ENCODE measurements at places on chromosomes 7 and 10. TPM values are rescaled to one million over a fixed set of nuclear protein-coding genes. Genes with fewer than 3 reads are reported as not detected.

GRCh38 chr7:4702961-4703512 is 20.9 kb downstream of the FOXK1 start:
- H3K4me1 ChIP-seq: peaks cover 78% of the 10 kb centered on the region
- H3K36me3 ChIP-seq: no peaks in the 10 kb centered on the region
- H3K27me3 ChIP-seq: no peaks in the 10 kb centered on the region
- no peak overlapping the region for H3K27ac ChIP-seq

DNA sequence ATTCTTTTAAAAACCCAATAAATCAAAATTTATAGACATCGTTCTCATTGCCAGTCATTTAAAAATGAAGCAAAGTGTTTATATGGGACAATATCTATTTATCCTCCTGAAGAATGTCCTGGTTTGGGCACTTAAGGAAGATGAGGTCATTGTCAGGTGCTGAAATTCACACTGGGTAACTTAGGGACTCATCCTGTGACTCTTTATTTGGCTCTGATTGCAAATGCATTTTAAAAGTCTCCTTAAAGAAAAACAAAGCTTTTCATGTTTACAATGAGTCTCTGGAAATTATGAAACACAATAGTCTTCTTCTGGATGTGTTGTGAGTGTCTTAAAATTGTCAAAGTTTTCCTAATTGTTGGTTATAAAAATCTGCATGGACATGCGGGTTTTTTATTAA is 69.5 kb upstream of the GPR158 start:
- DNase-seq: no peak
- no peaks in the 10 kb centered on the region for H3K36me3 ChIP-seq
- H3K4me1 ChIP-seq: no peaks in the 10 kb centered on the region
- H3K4me3 ChIP-seq: no peak overlapping the region

GRCh38 chr7:122748195-122748594 is 45.5 kb upstream of the RNF148 start:
- H3K27me3 ChIP-seq: no peaks in the 10 kb centered on the region
- H3K27ac ChIP-seq: no peak overlapping the region
- no peaks in the 10 kb centered on the region for H3K4me1 ChIP-seq
- H3K36me3 ChIP-seq: no peaks in the 10 kb centered on the region
- H3K4me3 ChIP-seq: no peak overlapping the region

Gene KAZALD1
- total RNA-seq: 2.7 TPM

Gene JAKMIP3
- 2.7 TPM for total RNA-seq

DNA sequence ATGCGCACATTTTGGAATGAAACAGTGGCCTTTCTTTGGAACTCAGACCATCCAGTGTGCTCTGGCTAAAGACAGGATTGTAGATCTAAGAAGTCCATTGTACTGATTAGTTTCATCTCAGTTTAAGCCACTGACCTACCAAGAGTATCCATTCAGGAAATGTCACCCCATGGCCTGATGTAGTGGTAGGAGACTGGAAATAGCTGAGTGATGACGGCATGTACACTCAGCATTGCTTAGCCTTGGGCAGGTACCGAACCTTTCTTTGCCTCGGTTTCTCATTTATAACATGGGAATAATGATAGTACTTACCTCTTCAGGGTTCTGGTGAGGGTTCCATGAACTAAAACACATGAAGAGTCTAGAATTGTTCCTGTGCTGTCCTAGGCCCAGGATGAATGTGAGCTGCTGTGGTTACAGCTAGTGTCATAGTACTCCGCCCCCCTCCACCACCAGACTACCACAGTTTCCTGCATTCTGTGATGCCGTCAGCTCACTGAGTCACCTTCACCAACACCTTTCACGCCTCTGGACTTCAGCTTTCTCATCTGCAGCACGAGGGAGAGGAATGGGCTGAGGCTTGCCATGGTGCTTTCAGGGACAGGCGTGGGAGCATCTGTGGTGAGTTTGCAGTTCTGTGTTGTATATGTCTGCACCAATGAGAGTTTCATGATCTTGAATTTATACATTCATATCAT is 484.0 kb upstream of the GALNT17 start:
- no peaks in the 10 kb centered on the region for H3K27me3 ChIP-seq
- no peak for DNase-seq
- H3K4me1 ChIP-seq: no peaks in the 10 kb centered on the region
- H3K36me3 ChIP-seq: no peaks in the 10 kb centered on the region

- no peaks in the 10 kb centered on the region for H3K27me3 ChIP-seq
- peaks cover 5% of the 10 kb centered on the region for H3K4me1 ChIP-seq
- no peak for DNase-seq
- H3K36me3 ChIP-seq: no peaks in the 10 kb centered on the region
- H3K4me3 ChIP-seq: no peak overlapping the region
- no peak overlapping the region for H3K27ac ChIP-seq
These were observed 36.3 kb downstream of the LAMB4 start for GRCh38 chr7:108093851-108094331.

Gene GHRHR
- total RNA-seq: 0.60 TPM

DNA sequence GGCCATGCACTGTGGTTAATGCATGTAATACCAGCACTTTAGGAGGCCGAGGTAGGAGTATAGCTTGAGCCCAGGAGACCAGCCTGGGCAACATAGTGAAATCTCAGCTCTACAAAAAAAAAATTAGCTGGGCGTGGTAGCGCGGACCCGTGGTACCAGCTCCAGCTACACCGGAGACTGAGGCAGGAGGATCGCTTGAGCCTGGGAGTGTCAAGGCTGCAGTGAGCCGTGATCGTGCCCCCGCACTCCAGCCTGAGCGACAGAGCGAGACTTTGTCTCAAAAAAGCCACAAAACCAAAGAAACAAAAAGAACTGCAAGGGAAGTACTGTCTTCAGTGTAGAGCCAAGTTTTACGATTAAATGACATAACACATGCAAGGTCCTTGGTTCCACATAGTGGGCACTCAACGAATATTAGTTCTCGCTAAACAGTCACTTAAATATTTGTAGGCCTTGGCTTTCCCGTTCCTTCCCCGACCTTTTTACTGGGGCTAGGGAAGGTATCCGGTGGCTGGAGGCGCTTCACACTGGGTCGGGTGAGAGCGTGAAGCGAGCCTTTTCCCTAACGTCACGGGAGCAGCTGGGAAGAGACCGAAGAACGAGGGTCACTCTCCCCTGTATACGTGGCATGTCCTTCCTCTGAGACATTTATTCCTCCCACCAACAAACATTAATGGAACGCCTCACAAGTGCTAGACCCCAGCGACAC is 993 bp upstream of the SND1 start:
- no peaks in the 10 kb centered on the region for H3K36me3 ChIP-seq
- H3K4me3 ChIP-seq: peak overlapping the region; percentile 1
- no peaks in the 10 kb centered on the region for H3K27me3 ChIP-seq
- peaks cover 12% of the 10 kb centered on the region for H3K4me1 ChIP-seq
- peak; percentile 26 for DNase-seq

DNA sequence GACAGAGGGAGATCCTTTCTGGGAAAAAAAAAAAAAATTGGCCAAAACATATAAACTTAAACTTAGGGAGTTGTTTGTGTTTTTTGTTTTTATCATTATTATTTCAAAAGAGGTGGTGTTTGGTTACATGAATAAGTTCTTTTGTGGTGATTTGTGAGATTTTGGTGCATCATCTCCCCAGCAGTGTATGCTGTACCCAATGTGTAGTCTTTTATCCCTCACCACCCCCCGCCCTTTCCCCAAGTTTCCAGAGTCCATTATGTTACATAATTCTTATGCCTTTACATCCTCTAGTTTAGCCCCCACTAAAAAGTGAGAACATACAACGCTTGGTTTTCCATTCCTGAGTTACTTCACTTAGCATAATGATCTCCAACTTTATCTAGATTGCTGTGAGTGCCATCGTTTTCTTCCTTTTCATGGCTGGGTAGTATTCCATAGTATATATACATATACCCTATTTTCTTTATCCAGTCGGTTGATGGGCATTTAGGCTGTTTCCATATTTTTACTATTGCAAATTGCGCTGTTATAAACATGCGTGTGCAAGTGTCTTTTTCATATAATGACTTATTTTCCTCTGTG is 148.1 kb upstream of the ZNF92 start:
- H3K4me3 ChIP-seq: no peak overlapping the region
- no peak overlapping the region for H3K27ac ChIP-seq
- H3K27me3 ChIP-seq: no peaks in the 10 kb centered on the region
- H3K36me3 ChIP-seq: no peaks in the 10 kb centered on the region

GRCh38 chr7:37234334-37234733 is 214.3 kb downstream of the ELMO1 start:
- H3K27ac ChIP-seq: no peak overlapping the region
- no peaks in the 10 kb centered on the region for H3K4me1 ChIP-seq
- no peak for DNase-seq
- H3K4me3 ChIP-seq: no peak overlapping the region

- no peaks in the 10 kb centered on the region for H3K36me3 ChIP-seq
- DNase-seq: no peak
- no peak overlapping the region for H3K27ac ChIP-seq
- H3K4me1 ChIP-seq: no peaks in the 10 kb centered on the region
- no peak overlapping the region for H3K4me3 ChIP-seq
- no peaks in the 10 kb centered on the region for H3K27me3 ChIP-seq
These were observed 152.2 kb upstream of the PDE1C start for GRCh38 chr7:32222251-32222900.

- DNase-seq: peak; percentile 74
- H3K4me3 ChIP-seq: no peak within 1 kb of the TSS
- H3K27ac ChIP-seq: peak within 1 kb of the TSS; percentile 39
- H3K27me3 ChIP-seq: no peaks in the 10 kb centered on the region
- no peaks in the 10 kb centered on the region for H3K4me1 ChIP-seq
- no peaks in the 10 kb centered on the region for H3K36me3 ChIP-seq
These were observed at the start of gene BLNK for GRCh38 chr10:96271016-96271815. TSS of gene BLNK (minus strand) at chr10:96271569. CDS start at chr10:96271398, 171 bp downstream.

DNA sequence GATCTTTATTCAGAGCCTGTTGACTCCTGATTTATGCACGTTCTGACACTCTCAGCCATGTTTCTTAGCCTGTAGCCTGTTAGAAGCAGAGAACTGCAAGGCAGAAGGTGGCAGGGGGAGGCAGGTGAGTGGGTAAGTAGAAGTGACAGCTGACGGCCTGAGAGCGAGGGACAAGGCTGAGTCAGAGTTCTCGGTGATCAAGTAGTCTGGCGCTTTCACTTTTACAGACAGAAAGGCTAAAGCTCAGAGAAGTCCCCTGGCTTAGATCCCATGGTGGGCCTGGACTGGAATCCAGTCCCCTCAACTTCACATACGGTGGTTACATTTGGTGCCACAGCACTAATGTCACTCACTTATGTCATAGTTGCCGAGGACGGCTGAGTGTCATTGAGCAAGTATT is 139.0 kb downstream of the TACC2 start:
- H3K4me1 ChIP-seq: peaks cover 5% of the 10 kb centered on the region
- H3K27ac ChIP-seq: peak overlapping the region; percentile 90
- no peaks in the 10 kb centered on the region for H3K27me3 ChIP-seq
- H3K4me3 ChIP-seq: no peak overlapping the region

- peaks cover 55% of the 10 kb centered on the region for H3K36me3 ChIP-seq
- peaks cover 35% of the 10 kb centered on the region for H3K4me1 ChIP-seq
- H3K27ac ChIP-seq: peak overlapping the region; percentile 70
- no peak for DNase-seq
- no peaks in the 10 kb centered on the region for H3K27me3 ChIP-seq
These were observed 3.7 kb downstream of the PGAM2 start for GRCh38 chr7:44061645-44062179.

DNA sequence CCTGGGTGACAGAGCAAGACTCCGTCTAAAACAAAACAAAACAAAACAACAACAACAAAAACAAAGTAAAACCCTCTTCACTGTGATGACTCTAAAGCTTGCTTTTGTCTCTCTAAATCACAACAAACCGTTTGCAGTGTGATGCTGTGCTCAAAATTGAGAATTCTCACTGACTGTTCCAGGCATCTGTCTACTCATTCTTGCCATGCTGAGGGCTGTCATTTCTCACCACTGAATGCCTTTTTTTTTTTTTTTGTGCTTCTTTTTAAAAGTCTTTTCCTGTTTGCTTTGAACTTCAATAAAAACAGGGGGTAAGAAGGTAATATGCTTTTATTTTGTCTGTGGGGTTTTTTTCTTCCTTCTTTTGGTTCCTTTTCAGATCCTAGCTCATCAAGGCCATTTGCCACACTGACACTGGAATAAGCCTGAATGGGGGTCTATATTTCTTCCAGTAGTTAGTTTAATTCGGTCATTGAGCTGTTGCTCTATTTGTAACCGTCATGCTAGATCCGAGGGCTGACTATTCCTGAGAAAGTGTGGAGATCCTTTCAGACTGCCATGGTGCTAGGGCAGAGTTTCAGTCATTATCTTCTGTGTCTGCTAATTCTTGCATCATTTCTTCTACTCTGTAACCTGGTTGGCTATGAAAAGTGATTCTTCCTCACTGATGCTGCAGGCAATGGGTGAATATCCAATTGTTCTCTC is 10.6 kb downstream of the FAS start:
- no peaks in the 10 kb centered on the region for H3K36me3 ChIP-seq
- H3K27ac ChIP-seq: peak overlapping the region; percentile 48
- peaks cover 52% of the 10 kb centered on the region for H3K4me1 ChIP-seq
- H3K27me3 ChIP-seq: no peaks in the 10 kb centered on the region
- no peak overlapping the region for H3K4me3 ChIP-seq

DNA sequence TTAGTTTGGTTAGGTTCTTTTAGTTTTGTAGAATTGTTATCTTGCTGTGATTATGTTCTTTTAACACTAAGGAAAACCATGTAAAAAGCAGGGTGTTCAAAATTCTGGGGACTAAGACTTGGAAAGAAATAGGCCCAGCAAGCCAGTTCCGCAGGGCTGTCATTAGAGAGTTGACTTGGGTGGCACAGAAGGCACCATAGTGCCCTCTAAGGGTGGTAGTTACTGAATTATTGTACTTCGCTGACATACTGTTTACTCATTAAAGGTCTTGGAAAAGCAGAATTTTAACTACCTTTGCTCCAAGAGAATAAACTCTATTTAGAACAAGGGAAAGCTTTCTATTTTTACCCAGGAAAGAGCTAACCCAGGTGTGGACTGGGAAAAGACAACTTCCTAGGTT is 86.5 kb downstream of the OTUD1 start:
- no peaks in the 10 kb centered on the region for H3K36me3 ChIP-seq
- no peak overlapping the region for H3K27ac ChIP-seq
- peak; percentile 25 for DNase-seq
- no peaks in the 10 kb centered on the region for H3K27me3 ChIP-seq
- no peak overlapping the region for H3K4me3 ChIP-seq

DNA sequence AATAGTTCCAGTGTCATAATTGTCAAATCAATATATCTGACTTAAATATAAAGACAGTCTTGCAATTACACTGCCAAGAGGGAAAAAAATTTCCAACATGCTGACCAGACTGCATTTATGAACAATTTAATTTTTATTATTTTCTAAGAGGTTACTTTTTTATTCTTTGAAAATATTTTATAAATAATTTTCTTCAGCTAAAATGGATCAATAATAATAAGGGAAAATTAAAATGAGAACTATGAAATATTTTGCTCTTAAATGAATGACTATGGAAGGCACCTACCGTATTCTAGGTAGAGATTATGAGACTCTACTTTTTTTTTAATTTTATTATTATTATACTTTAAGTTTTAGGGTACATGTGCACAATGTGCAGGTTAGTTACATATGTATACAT is 1032.5 kb upstream of the LRRN3 start:
- H3K27ac ChIP-seq: no peak overlapping the region
- H3K4me3 ChIP-seq: no peak overlapping the region
- H3K27me3 ChIP-seq: no peaks in the 10 kb centered on the region
- no peak for DNase-seq
- no peaks in the 10 kb centered on the region for H3K36me3 ChIP-seq
- H3K4me1 ChIP-seq: no peaks in the 10 kb centered on the region

All from adrenal gland (tissue), 19 donors.